Fibroblast of upper back skin (primary cell): ENCODE measurements at places on chromosomes 2 and 18.

GRCh38 chr2:28956415-28956826, 24.7 kb upstream of the TOGARAM2 start:
- peak; percentile 46 for DNase-seq

- DNase-seq: peak; percentile 91
These were observed 140.0 kb downstream of the MEIS1 start for GRCh38 chr2:66574701-66575624.

DNA sequence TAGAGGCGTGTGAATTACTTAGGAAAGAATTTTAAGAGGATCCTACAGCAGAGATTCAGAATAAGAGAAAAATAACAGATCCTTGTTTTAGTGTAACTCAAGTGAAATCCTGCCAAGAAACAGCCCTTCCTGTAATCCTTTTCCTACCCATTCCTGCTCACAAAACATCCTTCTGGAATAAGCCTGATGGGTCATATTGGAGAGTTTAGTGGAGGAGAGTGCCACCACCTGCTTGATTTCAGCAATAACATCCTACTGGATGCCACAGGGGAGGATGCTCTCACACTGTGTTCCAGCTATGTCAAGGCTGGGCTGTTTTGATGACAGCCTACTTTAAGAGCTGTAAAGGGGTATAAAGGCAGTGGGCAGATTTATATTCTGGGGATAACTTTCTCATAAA, 54.8 kb upstream of the CCDC178 start:
- peak; percentile 56 for DNase-seq

DNA sequence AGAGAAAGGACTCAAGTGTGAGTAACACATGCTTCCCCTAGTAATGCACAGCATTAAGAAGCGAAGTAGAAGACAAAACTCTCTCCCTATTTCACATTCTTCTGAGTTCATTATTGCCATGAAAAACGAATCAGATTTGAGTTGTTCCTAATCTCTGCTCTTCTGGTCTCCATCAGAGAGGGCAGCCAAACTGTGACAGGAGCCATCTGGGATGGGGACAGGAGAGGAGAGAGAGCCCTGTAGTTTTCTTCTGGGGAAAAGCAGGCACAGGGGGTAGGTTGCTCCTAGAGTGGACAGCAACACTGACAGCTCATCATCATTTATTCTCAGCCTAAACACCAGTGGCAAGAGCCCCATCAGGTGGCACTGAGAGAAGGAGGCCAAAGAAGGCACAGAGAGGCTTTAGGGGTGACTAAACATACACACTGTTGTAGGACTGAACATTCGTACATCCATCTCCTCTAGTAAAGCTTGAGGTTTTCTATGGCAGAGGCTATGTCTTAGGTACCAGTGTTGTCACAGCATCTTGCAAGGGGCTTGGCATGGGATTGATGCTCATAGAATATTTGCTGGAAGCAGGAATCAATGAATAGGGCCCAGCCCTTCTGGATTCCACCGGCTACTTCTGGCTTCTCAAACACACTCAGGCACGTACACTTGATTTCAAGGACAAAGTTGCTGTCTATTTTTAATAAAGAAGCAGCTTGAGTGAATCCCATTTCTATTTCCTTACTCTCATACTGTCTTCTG, 33.1 kb downstream of the SLC8A1 start:
- no peak for DNase-seq

DNA sequence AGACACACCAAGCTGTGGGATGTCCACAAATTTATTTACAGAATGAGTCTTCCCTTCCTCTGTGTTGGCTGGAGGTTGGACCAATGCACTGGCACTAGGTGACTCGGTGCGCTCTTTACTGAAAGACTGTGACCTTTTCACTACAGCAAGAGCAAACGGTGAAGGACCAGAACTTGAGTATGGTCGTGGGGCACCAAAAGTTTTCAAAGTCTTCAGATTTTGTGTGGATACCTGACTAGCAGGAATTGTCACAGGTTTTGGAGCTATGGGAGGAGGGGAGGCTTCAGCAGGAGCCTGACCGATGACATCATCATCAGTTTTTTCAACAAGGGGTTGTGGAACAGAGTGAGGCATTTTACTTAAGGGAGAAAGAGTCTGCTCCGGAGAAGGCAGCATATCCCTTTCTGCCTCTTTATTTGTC, 73.0 kb upstream of the GRB14 start:
- DNase-seq: no peak

GRCh38 chr18:3466045-3466444, 16.1 kb downstream of the TGIF1 start:
- peak; percentile 88 for DNase-seq

DNA sequence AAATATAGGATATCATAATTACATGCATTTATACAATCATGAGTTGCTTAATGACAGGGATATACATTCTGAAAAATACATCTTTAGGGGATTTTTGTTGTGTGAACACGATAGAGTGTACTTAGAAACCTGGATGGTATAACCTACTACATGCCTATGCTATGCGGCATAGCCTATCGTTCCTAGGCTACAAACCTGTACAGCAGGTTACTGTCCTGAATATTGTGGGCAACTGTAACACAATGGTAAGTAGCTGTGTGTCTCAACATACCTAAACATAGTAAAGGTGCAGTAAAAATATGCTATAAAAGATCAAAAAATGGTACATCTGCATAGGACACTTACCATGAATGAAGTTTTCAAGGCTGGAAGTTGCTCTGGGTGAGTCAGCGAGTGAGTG, 6.5 kb downstream of the C2orf72 start:
- DNase-seq: no peak

- DNase-seq: peak; percentile 3
These were observed 445 bp downstream of the PRPF40A start for GRCh38 chr2:152716805-152717227.

- DNase-seq: peak; percentile 85
These were observed 103.4 kb downstream of the TNS1 start for GRCh38 chr2:217899231-217900009.
